ENCODE measurements at places on chromosomes 12 and 14.

- peak; percentile 9 for DNase-seq
These were observed 94.1 kb upstream of the BMP4 start for GRCh38 chr14:54050759-54051158.

DNA sequence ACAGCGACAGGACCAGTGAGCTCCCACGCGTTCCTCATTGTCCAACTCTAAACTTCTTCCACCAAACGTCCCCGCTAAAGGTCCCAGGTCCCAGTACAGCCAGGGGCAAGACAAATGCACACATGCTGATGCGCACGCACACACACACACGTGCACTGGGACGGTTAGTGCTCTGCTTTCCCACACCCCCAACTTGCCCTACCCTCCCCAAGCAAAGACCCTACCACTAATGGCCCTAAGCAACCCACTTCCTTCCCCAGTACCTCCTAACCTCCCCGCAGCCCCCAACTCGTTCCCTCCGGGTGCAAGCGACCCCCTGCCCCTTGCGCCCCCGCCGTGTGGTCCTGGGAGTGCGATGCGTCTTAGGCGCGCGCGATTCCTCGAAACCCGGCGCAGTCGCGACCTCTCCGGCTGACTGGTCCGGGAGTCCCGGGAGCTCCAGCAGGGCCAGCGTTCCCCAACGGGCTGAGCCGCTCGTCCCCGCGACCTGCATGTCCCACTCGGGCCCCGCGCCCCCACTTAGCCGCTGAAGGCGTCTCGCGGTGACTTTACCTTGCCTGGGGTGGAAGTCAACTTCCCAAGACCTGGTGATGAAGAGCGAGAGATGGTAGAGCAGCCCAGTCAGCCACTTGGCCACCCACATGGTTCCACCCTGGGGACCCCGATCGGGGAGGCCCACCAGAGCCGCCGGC, 578 bp downstream of the ADAMTS20 start:
- DNase-seq: no peak

DNA sequence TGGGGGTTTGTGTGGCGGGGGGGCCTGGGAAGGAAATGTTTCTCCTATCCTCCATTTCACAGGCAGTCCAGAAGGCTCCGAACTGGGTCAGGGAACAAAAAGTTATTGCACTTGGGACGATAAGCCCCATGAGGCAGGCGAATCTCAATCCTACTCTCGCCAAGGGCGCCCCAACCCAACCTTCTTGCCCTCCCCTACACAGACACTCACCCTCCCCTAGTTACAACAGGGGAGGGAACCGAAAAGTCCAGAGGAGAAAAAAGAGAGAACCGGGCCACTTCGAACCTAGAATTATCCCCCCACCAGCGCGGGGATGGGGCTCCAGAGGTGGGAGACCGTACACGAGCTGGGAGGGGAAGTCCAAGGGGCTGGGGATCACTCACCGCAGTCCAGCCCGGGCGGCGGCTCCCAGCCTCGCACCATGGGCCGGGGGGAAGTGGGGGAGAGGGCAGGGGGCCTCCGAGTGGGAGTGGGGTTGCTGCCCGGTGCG, 357 bp downstream of the HOMEZ start:
- DNase-seq: no peak

- DNase-seq: no peak
These were observed 51.2 kb upstream of the CERS5 start for GRCh38 chr12:50218386-50218785.

GRCh38 chr14:84809158-84809557, 720.8 kb upstream of the FLRT2 start:
- DNase-seq: no peak

- DNase-seq: no peak
These were observed 927.1 kb downstream of the VRK1 start for GRCh38 chr14:97724265-97724731.

DNA sequence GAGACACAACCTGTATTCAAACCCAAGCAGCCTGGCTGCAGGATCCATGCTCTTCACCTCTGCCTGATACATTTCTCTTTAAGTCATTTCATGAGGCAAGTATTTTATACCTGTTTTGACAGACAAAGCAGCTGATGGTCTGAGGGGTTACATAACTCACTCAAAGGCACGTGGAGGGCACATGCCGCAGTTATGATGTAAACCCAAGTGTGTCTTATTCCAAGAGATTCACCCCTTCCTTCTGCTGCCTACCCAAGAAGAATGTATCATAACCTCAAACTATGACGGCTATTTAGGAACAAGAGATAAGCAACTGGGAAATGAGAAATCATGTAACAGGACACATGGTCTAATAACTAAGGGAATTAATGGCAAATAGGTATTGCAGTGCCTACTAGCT, 329.8 kb upstream of the TMPO start:
- DNase-seq: no peak

DNA sequence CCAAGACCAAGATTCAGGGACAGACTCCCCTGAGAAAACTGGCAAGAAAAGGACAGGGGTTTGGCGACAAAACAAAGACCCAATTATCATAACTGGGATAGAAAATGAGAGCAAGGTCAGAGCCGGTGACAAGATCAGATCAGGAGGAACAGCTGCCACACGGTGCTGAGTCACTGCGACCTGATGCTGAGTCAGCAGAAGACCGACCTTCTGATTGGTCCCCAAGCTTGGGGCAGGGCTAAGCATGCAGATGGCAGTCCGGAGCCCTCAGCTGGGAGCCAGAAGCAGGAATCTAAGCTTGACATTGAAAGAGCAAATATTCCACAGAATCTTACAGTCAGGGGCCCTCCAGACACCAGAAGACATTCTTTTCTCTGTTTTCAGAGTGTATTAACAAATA, 19.1 kb upstream of the ARMH4 start:
- DNase-seq: peak; percentile 77

DNA sequence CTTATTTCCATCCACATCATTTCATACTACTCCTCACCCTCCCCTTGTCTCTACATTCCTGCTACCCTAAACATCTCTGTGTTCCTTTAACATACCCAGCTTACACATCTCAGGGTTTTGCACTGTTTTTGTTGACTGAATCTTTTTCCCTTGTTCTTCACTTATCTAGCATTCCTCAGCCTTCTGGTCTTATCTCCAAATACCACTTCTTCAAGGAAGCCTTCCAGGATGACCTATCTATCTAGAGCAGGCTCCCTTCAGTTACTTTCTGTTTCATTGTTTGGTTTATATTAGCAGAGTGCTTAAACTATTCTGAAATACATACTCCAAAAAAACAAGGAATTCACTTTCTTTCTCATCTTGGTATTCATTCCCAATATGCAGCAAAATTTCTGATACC, 353.1 kb downstream of the NAV3 start:
- DNase-seq: no peak

GRCh38 chr14:79564371-79564770, 646.9 kb downstream of the DIO2 start:
- no peak for DNase-seq

- no peak for DNase-seq
These were observed 541.6 kb upstream of the FLRT2 start for GRCh38 chr14:84988357-84988756.
